ENCODE measurements at places on chromosomes 13 and 19.
A peak's percentile ranks its signal among the peaks of the same experiment; 100 is the strongest.

- DNase-seq, result peak; percentile 87
Observed at GRCh38 chr13:99894105-99894839, 77.3 kb downstream of the ZIC5 start.

GRCh38 chr19:4830768-4831265 is 695 bp downstream of the TICAM1 start:
- DNase-seq, result no peak

GRCh38 chr13:67916650-67917049 is 686.5 kb upstream of the PCDH9 start:
- DNase-seq, result no peak

DNA sequence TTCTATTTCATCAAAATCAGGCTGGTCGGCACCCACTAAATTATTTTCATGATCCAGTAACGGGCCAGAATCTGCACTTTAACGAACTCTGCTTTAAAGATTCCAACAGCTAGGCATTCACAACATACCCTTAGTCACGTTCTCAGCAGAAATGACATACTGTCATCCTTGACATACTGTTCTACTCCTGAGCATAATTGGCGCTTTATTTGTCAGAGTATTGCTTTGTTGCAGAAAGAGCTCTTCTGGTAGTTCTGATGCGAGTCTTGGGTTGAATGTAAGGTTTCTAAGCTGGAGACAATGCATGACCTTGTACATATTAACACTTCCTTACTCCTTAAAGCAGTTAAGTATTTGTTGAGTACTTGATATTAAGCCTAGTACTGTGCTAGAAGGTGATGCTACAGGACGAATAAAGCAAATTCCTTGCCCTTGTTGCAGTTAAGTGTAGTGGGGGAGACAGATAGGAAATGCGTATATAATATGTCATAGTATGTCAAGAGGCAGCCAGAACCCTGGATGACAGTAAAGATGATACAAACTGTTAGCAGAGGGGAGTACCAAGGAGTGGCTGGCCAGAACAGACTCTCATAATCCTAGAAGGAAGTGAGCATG is 32.2 kb downstream of the FRY start:
- no peak for DNase-seq

GRCh38 chr19:55552620-55553019 is 7.3 kb upstream of the SBK3 start:
- DNase-seq, result no peak
